ENCODE measurements at places on chromosomes 16 and 17. TPM values are rescaled to one million over a fixed set of nuclear protein-coding genes. Genes with fewer than 3 reads are reported as not detected.

Gene CES3
- 145 TPM for total RNA-seq

DNA sequence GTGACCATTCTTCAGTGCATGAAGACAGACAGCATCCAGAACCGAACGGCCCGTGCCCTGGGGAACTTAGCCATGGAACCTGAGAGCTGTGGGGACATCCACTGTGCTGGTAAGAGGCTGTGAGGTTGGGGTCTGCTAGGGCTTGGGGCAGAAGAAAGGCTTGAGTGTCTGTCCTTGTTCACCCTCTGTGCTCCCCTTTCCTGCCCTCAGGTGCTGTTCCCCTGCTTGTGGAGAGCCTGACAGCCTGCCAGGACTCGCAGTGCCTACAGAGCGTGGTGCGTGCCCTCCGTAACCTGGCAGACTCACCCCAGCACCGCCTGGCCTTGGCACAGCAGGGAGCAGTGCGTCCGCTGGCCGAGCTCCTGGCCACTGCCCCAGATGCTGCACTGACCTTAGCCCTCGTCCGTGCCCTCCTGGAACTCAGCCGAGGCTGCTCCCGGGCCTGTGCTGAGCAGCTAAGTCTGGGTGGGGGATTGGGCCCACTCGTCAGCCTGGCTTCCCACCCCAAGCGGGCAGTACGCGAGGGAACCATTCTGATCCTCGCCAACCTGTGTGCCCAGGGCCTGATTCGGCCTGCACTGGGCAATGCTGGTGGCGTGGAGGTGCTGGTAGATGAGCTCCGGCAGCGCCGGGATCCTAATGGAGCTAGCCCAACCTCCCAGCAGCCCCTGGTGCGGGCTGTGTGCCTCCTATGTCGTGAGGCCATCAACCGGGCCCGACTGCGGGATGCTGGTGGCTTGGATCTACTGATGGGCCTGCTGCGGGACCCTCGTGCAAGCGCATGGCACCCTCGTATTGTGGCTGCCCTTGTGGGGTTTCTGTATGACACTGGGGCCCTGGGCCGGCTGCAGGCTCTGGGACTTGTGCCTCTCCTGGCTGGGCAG lies 2.9 kb downstream of the ARMC5 start:
- no peak for DNase-seq

DNA sequence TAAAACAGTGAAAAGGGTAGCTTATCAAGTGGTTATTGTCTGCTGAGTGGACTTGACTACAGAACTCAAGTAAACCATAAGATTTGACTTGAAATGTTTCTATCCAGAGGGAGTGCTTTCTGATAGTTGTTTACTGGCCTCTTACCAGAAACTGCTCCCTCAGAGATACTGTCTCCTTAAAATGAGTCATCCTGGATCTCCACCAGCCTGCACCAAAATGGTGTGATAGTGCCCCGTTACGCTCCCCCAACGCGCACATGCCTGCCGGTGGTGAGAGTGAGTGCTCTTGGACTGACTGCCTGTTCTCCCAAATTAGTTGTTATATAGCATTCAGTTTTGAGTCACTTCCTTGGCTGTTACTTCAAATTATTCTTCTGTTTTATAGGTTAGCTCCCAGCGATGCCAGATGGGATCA lies 22.9 kb downstream of the PRCD start:
- DNase-seq, result no peak

DNA sequence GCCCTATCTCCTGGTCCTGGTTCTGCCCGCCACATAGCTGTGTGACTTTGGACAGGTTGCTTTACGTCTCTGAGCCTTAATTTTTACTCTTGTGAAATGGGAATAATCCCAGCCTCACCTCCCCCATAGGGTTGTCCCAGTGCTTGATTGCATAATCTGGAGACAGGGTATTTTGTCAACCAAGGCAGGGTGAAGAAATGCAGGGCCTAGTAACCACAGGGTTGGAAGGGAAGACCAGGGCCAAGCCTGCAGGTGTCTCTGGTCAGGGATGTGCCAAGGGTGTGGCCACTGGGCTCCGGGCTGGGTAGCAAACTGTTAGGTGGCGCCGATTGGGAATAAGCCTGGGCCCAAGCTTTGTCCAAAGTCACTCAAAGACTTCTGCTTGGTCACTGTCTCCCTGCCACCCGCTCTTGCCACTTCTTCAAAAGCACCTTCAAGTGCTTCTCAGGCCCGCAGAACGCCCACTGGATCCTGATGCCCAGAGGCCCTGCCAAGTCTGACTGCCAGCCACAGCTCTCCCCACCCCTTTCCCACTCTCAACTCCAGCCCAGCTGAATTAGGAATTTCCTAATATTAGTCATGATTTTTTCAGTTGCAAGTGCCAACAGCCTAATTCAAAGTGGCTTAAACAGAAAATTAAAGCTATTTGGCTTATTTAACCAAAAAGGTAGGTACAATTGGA lies 20.6 kb upstream of the COL1A1 start:
- DNase-seq, result peak; percentile 68

DNA sequence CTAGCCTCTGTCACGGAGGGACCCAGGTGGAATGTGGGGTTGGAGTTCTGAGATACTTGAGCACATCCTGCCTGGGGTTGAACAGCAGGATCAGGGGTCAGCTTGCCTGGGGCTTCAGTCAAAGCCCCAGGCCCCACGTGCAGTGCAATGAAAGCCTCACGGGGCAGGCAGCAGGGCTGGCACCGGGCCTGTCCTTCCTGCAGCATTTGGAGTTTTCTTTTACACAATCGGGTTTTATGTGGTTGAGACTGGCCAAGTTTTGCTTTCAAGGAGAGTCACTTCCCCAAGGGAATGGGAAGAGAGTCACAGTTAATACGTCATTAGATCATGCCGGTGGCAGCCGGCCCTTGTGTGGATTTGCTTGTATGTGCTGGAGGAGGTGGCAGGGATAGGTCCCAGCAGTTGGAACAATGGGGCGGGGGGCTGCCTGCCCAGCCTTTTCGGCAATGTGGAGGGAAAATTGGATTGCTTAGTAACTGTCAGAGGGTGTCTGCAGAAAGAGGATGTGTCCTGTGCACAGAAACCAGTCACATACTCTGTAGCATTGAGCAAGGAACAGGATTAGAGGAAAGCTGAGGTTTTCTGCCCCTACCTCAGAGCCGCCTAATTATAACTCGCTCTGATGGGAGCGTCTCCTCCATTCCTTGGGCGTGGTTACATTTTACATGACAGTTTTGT lies 4.5 kb downstream of the RMI2 start:
- DNase-seq, result peak; percentile 80

DNA sequence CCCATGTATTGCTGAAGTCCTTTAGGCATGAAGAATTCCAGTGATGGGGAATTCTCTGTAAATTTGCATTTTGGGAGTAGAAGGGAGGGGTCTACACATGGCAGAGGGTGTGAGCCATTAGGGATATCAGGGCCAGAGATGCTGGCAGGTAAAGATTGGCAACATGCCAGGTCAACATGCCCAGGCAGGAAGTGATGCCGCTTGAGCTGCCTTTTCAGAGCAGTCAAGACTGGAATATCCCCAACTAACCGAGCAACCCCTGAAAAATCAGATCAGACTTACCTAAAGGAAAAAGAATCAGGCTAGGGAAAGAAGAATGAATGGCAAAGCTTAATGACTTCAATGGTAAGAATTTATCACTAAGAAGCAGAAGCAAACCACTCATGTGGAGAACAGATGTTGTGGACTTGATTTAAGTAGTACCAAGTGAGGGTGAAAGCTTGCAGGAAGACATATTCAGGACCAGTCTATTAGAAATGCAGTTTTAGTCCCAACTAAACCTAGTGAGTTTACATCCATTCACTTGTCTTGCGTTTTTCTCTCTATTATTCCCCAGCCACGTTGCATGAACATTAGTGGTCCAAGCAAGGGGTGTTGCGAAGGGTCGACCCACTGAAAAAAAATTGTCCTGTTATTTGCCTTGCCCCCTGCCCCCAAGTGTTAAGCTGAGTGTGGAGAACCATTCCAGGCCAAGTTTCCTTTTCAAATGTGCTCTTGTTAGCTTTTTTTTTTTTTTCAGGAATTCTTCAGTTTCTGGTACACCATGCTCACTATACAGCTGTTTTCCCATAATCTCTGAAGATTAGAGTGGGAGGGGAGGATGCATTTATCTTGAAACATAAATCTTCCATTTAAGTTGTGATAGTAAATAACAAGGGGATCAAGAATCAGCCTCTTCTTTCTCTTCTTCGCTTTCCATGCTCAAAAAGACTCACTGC lies 105.2 kb downstream of the ABCA8 start:
- peak; percentile 26 for DNase-seq

- no peak for DNase-seq
Measured at GRCh38 chr17:41448506-41448905, 7.7 kb upstream of the KRT38 start.

GRCh38 chr17:42819939-42820535 lies 4.0 kb downstream of the BECN1 start:
- DNase-seq, result peak; percentile 81

- DNase-seq, result no peak
Measured at GRCh38 chr17:14434506-14434905, 133.6 kb downstream of the HS3ST3B1 start.

DNA sequence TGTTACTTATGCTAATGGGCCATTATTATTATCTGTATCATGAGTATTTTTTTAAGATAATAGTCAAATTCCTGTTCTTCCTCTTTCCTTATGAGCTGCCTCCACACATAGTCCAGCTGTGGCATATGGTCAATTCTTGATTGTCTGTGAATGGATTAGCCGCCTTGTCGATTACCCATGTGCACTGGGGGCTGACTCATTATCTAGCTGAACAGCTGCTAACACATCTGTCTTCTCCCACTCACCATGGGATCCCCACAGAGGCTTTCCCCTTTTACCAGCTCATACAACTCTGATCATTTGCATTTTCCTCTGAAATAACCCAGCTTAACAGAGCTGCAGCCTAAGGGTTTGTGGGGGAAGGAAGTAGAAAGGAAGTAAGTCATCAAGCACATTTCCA lies 915.0 kb downstream of the CDH11 start:
- DNase-seq, result peak; percentile 7

- DNase-seq, result no peak
Measured at GRCh38 chr17:29412780-29413565, 22.8 kb downstream of the TAOK1 start.

- no peak for DNase-seq
Measured at GRCh38 chr17:74454197-74455024, 12.0 kb upstream of the CD300A start.

- DNase-seq, result no peak
Measured at GRCh38 chr16:19095654-19096053, 18.1 kb upstream of the ITPRIPL2 start.
